ENCODE measurements at places on chromosomes 1 and 21.
A peak's percentile ranks its signal among the peaks of the same experiment; 100 is the strongest.

DNA sequence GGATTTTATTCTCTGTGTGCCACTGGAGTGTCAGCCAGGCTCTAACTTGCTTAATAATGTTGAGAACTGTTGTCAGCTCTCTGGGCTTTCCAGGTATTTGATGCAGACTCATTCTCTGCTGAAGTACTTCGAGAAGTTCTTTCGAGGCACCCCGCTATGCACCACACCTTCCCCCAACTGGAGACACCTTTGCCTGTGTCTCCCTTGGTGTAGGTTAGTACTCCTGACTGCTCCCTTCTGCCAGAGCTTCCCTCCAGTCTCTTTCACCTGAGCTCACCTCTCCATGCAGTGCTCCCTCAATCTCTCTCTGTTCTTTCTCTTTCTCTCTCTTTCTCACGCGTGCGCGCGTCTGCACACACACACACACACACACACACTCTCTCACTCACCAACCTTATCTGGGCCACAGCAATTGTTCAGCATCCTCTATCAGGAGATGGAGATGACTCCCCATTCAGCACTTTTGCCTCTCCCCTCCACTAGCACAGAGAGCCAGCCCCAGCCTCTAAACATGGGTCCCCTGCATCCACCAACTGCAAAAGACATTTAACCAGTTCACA is 14.0 kb upstream of the MGST3 start:
- H3K27me3 ChIP-seq, result no peaks in the 10 kb centered on the region
- H3K36me3 ChIP-seq, result no peaks in the 10 kb centered on the region
- no peaks in the 10 kb centered on the region for H3K4me1 ChIP-seq
- DNase-seq, result no peak
- H3K4me3 ChIP-seq, result no peak overlapping the region

GRCh38 chr1:108063703-108064102 is 98.7 kb upstream of the VAV3 start:
- H3K4me1 ChIP-seq, result no peaks in the 10 kb centered on the region
- no peaks in the 10 kb centered on the region for H3K36me3 ChIP-seq
- no peak overlapping the region for H3K4me3 ChIP-seq
- DNase-seq, result no peak
- H3K27me3 ChIP-seq, result no peaks in the 10 kb centered on the region

- no peak overlapping the region for H3K4me3 ChIP-seq
- H3K4me1 ChIP-seq, result peaks cover 9% of the 10 kb centered on the region
- H3K27ac ChIP-seq, result no peak overlapping the region
- no peaks in the 10 kb centered on the region for H3K27me3 ChIP-seq
- H3K36me3 ChIP-seq, result no peaks in the 10 kb centered on the region
These were observed 28.1 kb downstream of the IL23R start for GRCh38 chr1:67194209-67194863.

DNA sequence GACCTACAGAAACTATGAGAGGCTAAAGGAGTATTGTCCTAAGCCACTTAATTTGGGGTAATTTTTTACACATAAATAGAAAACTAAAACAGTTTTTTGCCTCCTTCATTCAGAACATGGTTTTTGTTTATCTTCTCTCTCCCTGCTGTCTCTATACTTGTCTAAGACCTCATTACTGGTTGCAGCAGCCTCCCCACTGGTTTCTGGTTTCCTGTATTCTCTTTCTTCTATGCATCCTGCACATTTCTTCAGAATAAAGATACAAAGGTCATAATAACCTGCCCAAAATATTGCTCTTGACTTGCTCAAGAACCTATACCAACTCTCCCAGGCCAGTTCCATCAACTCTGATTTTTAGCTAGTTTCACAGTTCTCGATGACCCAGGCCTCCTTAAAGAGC is 19.8 kb upstream of the BOLA1 start:
- H3K27ac ChIP-seq, result peak overlapping the region; percentile 7
- DNase-seq, result no peak
- H3K36me3 ChIP-seq, result no peaks in the 10 kb centered on the region
- peaks cover 9% of the 10 kb centered on the region for H3K4me1 ChIP-seq

GRCh38 chr21:42621166-42621818 is 32.1 kb upstream of the PDE9A start:
- H3K27ac ChIP-seq, result no peak overlapping the region
- H3K36me3 ChIP-seq, result no peaks in the 10 kb centered on the region
- H3K27me3 ChIP-seq, result no peaks in the 10 kb centered on the region
- peak; percentile 31 for DNase-seq
- H3K4me3 ChIP-seq, result no peak overlapping the region

DNA sequence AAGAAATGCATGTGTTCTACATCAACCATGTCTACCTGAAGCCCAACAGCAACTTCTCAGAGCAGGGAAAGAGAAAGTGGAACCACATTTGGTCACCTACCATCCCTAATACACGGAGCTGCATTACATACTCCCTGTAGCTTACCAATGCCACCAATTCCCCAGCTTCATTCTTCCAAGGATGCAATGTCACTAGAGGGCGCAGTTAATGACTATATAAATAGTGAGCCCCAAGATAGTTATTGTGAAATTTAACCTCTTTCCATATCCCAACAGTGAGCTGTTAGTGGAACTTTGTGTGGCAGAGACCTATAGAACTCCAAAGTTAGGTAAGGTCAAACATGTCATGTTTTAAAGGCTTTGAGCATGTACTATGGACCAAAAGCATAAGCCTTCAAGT is 618.3 kb downstream of the SMYD3 start:
- H3K36me3 ChIP-seq, result no peaks in the 10 kb centered on the region
- no peak overlapping the region for H3K4me3 ChIP-seq
- DNase-seq, result peak; percentile 61
- H3K27me3 ChIP-seq, result no peaks in the 10 kb centered on the region
- no peak overlapping the region for H3K27ac ChIP-seq
